Kasumi-1 (cell line): ENCODE measurements at places on chromosomes 6 and 20.

DNA sequence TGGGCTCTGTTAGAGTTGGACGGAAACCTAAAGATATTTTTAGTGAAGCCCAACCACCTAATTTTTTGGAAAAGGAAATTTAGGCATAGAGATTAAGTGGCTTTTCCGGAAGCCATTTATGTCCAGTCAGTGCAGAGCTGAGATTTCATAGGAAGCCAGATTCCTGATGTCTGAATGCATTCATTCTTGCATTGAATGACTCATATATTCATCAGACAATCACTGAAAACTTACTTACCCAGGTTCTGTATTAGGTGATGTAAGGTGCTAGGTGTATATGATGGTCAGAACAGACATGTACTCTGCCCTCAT, 4.1 kb downstream of the SH3BGRL2 start:
- no peak for DNase-seq

DNA sequence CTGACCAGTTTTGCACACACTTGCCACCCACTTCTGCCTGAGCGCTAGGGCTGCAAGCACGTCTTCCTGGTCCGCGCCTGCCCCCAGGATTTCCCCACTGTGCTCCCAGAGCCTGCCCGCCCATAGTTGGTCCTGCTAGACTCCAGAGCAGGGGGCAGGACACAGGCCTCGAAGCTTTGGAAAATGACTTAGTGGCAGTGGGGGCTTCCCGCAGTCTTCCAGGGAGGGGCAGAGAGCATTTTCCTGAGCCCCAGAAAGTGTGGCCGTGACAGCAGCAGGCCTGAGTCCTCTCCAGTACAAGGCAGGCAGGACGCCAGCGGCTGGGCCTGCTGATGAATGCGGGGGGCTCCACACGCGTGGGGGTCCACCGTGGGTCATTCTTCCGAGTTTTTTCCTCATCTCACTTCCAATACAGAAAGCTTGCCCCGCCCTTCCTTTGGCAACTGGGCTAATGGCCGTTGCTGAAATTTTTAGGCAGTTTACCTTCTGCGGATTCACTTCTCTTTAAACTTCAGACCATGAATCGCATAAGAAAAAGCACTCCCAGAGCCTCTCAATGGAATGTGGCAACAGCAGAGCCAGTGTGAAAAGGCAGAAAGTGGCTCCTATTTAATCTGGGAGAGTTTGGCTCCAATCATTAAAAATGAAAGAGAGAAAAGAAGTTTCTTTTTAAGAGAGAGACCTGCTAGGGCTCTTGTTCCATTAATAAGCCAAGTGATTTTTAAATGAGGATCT, 383.8 kb downstream of the CDH4 start:
- no peak for DNase-seq

- no peak for DNase-seq
Measured at GRCh38 chr6:159328052-159328451, 158.9 kb downstream of the FNDC1 start.

DNA sequence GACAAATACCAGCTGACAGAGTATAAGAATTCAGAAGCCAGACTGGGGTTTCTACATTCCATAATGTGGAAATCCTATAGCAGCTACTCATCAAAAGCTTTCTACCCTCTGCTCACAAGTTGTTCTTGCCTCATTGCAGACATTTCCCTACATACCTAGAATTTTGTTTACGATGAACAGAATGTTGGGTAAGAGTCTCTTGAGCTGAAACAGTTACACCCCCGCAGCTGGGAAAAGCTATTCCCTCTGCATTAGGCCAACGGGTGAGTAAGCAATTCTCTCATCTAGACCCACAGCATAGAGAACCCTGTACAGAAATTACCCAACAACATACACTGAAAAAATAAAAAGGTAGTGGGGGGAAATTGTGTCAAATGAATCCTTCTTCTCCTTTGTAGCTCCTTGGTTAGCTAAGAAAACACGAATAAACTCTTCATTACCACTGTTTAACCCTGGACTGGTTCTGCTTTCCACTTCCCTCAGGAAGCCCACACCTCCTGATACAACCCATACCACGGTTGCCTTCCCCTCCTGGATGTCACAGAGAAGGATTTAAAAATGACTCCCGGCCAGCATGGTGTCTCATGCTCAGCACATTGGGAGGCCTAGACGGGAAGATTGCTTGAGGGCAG, 215.0 kb upstream of the SHLD1 start:
- DNase-seq = peak; percentile 44

- DNase-seq = no peak
Measured at GRCh38 chr6:41327177-41327576, 8.2 kb upstream of the NCR2 start.

- no peak for DNase-seq
Measured at GRCh38 chr20:23454816-23455215, 2.1 kb upstream of the CST11 start.

GRCh38 chr6:143322386-143322785, 128.1 kb downstream of the ADAT2 start:
- DNase-seq = no peak

DNA sequence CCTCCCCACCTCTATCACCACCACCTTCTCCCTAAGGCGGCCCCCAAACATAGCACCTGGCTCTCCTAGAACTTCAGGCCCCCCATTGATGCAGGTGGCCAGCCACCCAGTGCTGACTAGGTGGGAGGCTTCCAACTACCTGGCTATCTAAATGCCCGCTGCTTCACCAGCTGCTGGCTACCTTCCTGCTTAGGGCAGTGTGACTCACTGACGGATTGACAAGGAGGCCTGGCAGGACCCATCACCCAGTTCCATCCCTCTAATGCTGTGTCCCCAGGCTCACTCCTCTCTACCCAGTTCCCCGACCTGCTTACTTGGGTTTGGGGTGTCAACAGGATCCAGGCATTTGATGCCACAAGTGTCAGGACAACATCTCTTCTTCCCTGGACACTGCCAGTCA, 1.1 kb downstream of the SLPI start:
- no peak for DNase-seq

DNA sequence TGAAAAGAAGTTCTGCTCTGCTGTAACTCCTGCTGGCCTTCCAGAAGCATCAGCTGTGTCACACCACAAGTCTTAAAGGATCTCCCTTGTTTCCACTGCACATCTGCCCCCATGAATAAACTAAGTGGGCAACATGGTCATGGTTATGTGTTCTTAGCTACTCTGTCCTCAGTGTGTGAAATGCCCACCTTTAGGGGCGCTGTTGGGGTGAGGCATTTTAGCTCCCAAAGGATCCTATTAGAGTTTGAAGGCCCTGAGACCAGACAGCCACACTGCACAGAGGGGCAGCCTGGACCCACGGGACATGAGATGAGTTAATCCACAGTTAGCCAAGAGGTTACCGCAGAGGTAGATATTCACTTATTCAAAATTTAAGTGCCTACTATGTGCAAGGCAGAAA, 294.3 kb upstream of the QKI start:
- no peak for DNase-seq

DNA sequence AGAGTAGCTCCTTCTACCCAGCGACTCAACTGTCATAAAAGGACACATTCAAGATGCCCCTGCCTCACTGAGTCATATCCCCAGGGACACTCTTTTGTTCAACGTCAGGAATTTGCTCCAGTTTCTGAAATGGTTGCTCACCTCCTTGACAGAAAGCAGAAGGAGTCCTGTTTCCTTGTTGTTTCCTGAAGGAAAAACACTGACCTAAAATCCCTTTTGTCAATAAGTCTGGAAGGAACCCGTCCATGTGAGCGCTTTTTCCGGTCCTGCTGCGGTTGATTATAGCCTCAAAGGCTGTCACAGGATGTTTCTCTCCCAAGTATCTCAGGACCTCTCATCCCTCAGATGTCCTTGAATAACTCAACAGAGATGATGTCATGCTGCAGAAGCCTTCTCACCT, 113.6 kb upstream of the PLEKHG1 start:
- no peak for DNase-seq

DNA sequence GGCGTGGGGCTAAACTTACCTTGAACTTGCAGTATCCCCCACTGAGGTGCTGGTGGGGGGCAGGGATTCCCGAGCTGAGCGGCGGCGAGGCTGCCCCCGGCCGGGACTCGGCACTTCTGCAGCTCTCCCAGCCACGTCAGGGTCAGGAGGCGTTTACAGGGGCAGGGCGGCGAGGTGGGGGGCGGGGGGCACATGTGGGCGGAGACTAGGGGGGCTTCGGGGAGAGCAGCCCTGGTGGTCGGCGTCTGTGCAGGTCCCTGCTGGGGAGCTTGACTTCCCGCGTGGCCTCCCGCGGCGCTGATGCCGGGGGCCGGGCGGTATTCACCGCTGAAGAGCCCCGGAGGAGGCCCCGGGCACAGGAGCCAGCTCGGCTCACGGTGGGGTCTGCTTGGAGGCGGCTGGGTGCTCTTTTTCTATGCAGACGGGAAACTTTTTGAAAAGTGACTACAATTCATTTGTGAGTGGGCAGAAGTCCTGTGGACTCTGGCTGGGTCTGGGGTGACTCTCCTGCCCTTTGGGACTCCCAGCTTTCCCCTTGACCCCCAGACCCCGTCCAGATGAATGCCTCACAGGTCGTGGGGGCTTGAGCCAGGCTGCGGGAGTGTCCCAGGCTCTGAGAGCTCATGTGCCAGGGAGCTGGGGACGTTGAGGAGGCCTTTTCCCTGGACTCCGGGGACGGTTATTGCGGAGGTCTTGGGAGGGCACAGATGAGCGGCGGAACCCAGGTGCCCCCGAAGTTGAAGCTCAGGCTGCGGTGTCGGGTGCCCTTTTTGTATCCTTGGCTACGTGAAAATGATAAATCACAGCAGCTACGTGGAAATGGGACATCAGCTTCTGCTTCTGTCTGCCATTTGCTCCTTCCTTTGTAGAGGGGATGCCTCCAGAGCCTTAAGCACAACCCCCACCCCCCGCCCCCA, 75.9 kb upstream of the GATA5 start:
- no peak for DNase-seq

DNA sequence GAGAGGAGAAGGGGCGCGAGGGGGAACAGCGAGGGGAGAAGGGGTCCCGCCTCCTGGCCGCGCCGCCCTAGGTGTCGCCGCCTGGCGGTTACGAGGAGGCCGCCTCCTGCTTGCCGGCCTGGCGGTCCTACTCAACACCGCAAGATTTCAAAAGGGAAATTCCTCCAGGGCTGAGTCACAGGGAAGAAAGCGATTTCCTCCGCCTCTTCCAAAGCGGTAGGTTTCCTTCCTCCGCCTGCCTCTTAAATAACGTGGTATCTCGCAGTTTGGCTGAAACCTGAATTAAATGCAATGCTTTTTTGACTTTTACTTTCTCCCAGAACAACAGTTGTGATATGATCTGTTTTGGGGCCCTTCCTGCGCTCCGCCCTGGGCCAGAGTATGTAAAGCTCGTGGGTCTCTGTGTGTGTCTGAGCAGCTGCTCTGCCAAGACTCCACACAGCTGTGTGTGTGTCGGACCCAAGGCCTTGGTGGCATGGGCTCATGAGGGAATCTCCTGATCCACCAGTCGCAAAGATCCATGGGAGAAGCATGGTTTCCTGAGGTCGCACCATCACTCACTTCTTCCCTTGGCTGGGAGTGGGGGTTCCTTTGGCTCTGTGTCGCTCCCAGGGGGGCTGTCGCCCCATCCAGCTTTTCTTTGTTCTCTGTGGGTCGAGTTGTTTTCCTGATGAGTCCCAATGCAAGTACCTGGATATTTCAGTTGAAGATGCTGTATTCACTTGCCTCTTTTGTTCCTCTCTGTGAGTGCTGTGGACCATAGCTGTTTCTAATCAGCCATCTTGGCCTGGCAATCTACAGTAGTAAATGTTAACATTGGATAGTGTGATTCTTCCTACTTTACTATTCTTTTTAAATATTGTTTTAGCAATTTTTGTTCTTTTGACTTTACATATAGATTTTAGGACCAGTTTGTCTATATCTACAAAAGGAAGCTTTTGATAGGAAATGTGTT, 31.6 kb upstream of the NOTCH4 start:
- peak; percentile 33 for DNase-seq

GRCh38 chr6:107323133-107323785, 136.1 kb downstream of the PDSS2 start:
- no peak for DNase-seq
